ENCODE measurements at places on chromosomes 6 and 20. TPM values are rescaled to one million over a fixed set of nuclear protein-coding genes. Genes with fewer than 3 reads are reported as not detected.

GRCh38 chr6:37619641-37620040, 78.0 kb downstream of the MDGA1 start:
- DNase-seq = no peak
- no peaks in the 10 kb centered on the region for H3K36me3 ChIP-seq
- no peak overlapping the region for H3K27ac ChIP-seq
- no peak overlapping the region for H3K4me3 ChIP-seq
- peaks cover 10% of the 10 kb centered on the region for H3K27me3 ChIP-seq

GRCh38 chr6:13369591-13369990, 41.3 kb upstream of the TBC1D7 start:
- H3K27me3 ChIP-seq = no peaks in the 10 kb centered on the region
- DNase-seq = no peak
- peaks cover 9% of the 10 kb centered on the region for H3K4me1 ChIP-seq
- H3K27ac ChIP-seq = no peak overlapping the region

Gene FRMD1
- 0.05 TPM for total RNA-seq

DNA sequence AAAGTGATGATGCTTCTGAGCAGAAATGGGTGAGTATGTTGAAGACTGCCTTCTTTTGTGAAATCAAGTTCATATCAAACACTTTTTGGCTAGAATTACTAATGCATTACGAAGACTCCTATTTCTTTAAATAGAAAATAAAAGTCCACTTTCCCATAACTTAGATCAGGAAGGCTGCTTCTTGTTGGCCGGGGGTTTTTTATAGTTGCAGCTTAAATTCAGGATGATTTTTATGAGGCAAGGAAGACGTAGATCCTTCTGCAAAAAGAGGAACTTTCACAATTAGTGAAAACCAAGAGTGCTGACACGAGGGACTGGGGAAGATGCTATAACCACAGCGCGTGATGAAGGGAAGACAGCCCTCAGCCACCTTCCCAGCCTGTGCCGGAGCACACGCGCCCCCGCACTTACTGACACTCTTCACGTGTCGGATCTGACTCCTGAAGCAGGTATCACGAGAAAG, 206.1 kb upstream of the PRDM1 start:
- peaks cover 81% of the 10 kb centered on the region for H3K27me3 ChIP-seq
- DNase-seq = peak; percentile 55
- H3K4me1 ChIP-seq = peaks cover 33% of the 10 kb centered on the region
- H3K27ac ChIP-seq = no peak overlapping the region

- no peak for DNase-seq
- H3K4me3 ChIP-seq = no peak overlapping the region
- H3K36me3 ChIP-seq = no peaks in the 10 kb centered on the region
- H3K27me3 ChIP-seq = peaks cover 42% of the 10 kb centered on the region
- H3K27ac ChIP-seq = no peak overlapping the region
- no peaks in the 10 kb centered on the region for H3K4me1 ChIP-seq
Measured at GRCh38 chr20:47118206-47118605, 223.6 kb downstream of the EYA2 start.

All from activated T-cell treated with anti-CD3 and anti-CD28 coated beads, Interleukin-2, amount 50 U/mL, for 72 hours (primary cell).